RPMI7951 (cell line): ENCODE measurements at places on chromosomes 2 and 18. TPM values are rescaled to one million over a fixed set of nuclear protein-coding genes. Genes with fewer than 3 reads are reported as not detected.
A peak's percentile ranks its signal among the peaks of the same experiment; 100 is the strongest.

Gene EHD3
- 19.9 and 20.0 TPM in 2 replicates for total RNA-seq

Gene VWC2L
- total RNA-seq: not detected in 2 replicates

GRCh38 chr2:98778151-98778550 is 47.2 kb upstream of the MGAT4A start:
- no peak for DNase-seq

DNA sequence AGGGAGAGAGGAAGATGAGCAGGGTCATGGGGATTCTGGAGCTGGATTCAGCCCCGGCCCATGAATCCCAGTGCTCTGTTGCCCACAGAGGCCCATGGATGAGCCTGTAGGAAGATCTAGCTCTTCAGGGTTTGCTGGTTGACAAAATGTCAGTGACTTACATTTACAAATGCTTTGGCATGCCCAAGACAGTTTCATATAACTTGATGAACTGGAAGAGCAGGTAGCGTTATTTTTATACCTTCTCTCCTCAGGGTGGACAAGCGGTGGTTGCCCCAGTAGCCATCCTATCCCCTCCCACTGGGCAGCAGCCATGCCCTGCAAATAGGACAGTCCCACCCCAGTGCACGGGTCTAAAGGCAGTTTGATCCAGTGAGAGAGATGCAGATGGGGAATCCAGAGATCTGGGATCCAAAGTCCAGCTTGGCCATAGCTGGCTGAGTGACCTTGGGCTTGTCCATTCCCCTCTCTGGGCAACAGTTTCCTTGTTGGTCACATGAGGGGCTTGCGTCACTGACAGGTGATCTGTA is 21.5 kb upstream of the KCNK3 start:
- DNase-seq: no peak

DNA sequence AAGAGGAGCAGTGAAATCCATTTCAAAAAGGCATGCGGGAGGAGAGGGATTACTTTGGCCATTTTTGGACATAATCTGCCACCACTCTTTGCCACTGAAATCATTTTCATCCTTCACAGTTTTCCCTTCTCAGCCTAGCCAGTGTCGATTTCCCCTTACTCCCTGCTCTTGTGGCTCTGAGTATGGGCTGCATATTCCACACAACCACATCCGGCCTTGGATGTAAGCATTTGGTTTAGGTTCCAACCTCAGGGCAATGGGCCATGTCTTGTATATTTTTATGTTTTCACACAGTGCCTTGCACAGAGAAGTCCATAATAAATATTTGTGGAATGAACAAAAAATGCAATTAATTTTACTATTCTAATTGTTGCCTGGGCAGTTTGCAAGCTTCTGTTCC is 7.7 kb upstream of the SERPINE2 start:
- DNase-seq: peak; percentile 68

Gene GPC1
- 13.9 and 24.1 TPM in 2 replicates for total RNA-seq

- no peak for DNase-seq
Observed at GRCh38 chr2:167844714-167845530, 402.5 kb downstream of the STK39 start.

GRCh38 chr2:126788113-126788512 is 110.6 kb upstream of the TEX51 start:
- DNase-seq: no peak

- no peak for DNase-seq
Observed at GRCh38 chr18:22800551-22800951, 132.6 kb upstream of the RBBP8 start.

DNA sequence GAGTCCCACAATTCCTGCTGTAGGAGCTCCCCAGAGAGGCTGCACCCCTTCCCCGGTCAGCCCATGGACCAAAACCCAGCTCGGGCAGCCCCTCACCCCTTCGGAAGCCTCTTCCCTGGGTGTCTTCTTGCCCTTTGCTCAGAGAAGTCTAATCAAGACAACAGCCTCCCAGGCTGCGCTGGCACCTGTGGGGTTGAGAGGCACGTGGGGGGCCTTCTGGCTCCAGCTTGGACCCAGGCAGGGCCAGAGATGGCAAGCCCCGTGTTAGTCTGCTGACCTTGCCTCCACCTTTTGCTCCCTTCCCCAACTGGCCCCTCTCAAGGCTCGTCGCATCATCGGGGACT is 10.4 kb downstream of the SLC4A3 start:
- DNase-seq: no peak
